Iris pigment epithelial cell (primary cell): ENCODE measurements at places on chromosomes 7 and 10.

DNA sequence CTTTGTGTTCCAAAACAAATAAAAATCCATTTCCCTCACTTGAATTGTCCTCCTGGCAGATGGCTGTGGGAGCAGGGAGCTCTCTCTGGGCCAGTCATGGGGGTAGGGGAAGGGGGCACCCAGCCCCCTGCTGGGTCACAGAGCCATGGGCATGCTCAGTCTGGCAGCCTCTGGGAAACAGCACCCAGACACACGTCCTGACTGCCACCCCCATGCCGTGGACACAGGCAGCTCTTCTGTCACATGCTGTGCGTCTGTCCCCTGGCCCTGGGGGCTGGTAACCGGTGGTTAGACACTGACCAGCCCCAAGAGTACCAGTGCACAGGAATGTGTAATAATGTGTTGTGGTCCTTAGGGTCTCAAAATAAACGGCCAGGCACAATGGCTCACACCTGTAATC, 47.0 kb downstream of the RASGEF1A start:
- no peak for DNase-seq

DNA sequence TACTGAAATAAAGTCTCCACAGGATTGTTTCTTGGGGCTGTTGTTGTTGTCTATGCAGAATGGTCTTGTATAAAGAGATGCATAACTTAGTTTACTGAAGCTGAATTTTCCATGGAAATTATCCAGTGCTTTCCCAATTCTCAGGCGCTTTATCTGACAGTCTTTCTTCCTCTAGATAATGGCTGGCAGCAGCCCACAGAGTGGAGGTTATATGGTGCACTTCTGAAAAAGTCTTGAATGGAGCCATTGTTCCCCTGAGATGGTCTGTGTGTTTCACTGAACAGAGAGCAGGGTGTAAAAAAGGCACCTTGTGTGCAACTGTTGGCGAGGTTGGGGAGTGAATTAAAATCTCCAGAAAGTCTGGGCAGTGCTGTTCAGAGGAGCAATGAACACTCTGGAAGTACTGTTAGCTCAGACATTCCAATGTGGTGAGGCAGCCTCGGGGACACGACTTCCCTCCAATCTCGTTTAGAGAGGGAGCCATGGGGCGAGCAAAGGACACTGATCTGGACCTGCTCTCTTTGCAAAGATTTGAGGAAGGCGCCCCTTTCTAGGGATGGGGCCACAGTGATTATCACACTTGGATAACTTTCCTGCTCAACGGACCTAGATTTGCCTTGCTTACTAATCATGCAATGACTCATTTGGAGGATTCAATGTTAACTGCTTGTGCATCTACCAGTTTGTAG, 2.0 kb upstream of the PLCE1 start:
- DNase-seq: peak; percentile 72

GRCh38 chr10:43373461-43373860, 2.0 kb downstream of the FXYD4 start:
- DNase-seq: no peak

DNA sequence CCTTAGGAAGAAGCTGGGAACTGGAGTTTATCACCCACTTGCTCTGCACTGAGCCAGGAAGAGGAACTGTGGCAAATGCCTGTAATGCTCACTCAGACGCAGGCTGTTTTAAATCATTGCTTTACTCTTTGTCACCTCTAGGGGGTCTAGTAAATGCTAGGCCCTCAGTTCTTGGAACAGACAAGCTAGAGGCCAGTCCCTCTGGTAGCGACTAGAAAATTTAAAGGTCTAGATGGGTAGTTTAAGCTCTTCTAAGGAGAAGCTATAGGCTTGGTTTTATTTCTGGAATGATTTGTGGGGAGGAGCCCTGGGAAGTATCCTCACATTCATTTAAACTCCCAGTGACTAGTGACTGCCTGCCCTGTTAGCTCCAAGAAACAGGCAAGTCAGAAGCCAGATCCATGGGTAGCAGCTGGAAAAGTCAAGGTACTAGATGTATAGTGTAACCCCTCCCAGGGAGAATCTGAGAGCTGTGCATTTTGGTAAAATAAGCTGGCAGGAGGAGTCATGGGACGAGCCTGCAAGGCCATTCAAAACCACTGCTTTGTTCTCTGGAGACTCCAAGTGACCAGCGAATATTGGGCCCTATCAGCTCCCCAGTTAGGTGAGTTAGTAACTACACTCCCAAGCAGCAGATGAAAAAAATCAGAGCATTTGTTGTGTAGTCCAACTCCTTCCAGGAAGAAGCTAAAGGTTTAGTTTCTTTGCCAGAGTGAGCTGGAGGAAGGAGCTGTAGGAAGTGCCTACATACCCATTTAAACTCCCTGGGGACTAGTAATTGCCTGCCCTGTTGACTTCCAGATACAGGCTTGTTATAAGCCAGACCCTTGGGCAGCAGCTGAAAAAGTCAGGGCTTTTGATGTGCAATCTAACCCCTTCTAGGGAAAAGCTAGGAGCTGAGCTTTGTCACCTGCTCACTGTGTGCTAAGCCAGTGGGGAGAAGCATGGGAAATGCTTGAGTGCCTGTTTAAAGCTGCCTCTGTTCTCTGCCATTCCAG, 68.9 kb downstream of the DYNC1I1 start:
- no peak for DNase-seq
